ENCODE measurements at places on chromosomes 5 and 9.

- no peak for DNase-seq
These were observed 24.7 kb downstream of the GOLGA2 start for GRCh38 chr9:128250839-128251731.

- no peak for DNase-seq
These were observed 149.2 kb downstream of the CEP120 start for GRCh38 chr5:123273984-123274383.

DNA sequence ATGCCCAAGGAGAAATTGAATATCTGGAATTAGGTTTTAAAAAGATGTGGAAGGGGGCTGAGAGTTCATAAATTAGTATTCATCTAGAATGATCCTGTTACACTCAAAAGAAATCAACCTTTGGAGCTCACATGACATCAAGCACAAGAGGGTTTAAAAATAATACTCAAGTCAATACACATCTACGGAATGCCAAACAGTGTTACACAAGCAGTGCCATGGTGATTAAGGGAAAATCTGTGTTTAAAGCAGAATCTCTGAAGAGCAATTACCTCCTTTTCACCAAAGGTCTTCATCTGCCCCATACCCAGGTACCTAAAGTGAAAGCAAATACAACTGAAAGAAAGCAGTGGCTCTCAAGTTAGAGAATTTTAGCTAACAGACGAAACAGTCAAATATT lies 261.6 kb downstream of the NFIB start:
- no peak for DNase-seq

DNA sequence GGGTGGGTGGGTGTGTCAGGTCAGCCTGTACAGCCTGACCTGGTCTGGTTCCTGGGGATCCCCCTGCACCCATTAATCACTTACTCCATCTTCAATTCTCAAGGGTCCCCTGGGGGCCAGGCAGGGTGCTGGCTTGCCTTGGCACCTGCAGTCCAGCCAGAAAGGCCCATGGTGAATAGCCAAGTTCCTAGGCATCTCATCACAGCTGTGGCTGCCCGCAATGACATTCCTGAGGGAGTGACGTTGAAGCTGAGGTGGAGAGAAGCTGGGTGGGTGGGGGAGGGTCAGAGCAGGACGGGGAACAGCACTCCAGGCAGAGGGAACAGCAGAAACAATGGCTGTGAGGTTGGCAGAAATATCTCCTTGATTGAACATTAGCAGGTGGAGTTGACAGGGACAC lies 10.6 kb downstream of the HMCN2 start:
- no peak for DNase-seq

- DNase-seq, result no peak
These were observed 88.0 kb downstream of the SEMA6A start for GRCh38 chr5:116486588-116486987.

DNA sequence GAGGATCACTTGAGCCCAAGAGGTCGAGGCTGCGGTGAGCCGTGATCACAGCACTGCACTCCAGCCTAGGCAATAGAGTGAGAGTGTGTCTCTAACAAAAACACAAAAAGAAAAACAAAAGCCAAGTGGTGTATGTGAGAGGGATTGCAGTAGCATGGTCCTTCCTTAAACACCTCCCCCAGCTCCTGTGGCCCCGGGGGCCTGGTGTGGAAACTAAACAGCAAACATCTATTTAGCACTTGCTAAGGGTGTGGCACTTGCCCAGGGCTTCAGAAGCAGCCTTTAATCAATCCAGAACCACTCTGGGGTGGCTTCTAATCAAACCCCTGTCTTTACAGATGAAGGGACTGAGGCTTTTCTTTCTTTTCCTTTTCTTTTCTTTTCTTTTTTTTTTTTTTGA lies 4.4 kb upstream of the FBP1 start:
- no peak for DNase-seq

GRCh38 chr9:36154331-36154952 lies 14.7 kb upstream of the CCIN start:
- peak; percentile 69 for DNase-seq

- DNase-seq, result no peak
These were observed 61.7 kb downstream of the KLF9 start for GRCh38 chr9:70352802-70353201.

- DNase-seq, result no peak
These were observed 7.8 kb upstream of the ANXA1 start for GRCh38 chr9:73143711-73144328.

DNA sequence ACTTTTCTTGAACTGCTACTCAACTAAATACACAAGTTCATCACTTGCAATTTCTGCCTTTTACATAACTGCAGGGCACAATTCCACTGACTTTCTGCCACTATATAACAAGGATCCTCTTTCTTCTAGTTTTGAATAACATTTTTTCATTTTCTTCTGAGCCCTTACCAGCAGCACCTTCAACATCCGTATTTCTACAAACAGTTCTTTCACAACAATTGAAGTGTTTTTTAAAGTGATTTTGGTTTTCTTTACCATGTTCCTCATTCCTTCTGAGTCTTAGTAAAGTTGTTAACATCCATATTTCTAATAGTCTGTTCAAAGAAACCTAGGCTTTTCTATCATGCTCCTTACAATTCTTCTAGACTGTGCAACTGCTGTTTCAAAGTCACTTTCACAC lies 127.2 kb upstream of the PITX1 start:
- DNase-seq, result no peak

GRCh38 chr9:78806492-78807160 lies 509.7 kb downstream of the PSAT1 start:
- DNase-seq, result no peak

- DNase-seq, result no peak
These were observed 101.7 kb upstream of the ITGA1 start for GRCh38 chr5:52685971-52686370.

DNA sequence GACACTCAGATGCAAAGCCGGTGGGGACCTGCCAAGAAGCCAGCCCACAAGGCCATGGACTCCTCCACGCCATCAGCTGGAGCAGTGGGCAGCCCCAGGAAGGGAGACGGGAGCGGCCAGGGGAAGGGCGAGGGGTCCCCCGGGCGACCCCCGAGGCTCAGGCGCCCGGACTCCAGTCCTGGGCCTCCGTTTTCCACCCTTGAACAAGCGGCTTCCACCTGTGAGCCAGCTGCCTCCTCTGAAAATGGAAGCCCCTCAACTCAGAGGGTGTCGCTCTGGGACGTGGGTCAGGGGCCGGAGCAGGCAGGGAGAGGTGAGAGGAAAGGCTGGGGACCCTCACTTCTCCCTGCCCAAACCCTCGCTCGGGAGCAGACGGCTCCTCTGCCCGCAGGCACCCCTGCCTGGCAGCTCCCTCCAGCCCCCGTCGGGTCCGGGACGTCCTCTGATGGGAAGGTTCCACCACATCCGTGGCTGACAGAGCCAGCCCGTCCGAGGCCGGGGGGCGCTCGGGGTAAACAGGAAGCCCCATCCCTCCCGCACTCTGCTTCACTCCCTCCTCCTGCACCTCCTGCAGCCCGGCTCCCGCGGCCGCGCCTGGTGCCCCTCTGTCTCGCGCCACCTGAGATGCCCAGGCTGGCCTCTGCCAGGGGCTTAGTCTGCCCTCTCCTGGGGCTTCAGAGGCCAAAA lies 3.7 kb upstream of the EGFL7 start:
- no peak for DNase-seq

GRCh38 chr5:17743580-17744435 lies 109.5 kb downstream of the TAF11L14 start:
- no peak for DNase-seq

DNA sequence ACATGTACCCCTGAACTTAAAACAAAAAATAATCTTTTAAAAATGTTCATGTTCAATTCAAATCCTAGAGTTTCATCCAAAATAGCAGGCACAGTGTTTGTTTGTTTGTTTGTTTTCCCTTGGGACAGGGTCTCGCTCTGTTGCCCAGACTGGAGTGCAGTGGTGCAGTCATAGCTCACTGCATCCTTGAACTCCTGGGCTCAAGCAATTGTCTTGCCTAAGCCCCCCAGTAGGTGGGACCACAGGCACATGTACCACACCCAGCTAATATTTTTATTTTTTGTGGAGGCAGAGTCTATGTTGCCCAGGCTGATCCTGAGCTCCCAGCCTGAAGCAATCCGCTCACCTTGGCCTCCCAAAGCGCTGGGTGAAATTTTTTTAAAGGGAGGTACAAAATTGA lies 5.0 kb upstream of the POLR1E start:
- no peak for DNase-seq

DNA sequence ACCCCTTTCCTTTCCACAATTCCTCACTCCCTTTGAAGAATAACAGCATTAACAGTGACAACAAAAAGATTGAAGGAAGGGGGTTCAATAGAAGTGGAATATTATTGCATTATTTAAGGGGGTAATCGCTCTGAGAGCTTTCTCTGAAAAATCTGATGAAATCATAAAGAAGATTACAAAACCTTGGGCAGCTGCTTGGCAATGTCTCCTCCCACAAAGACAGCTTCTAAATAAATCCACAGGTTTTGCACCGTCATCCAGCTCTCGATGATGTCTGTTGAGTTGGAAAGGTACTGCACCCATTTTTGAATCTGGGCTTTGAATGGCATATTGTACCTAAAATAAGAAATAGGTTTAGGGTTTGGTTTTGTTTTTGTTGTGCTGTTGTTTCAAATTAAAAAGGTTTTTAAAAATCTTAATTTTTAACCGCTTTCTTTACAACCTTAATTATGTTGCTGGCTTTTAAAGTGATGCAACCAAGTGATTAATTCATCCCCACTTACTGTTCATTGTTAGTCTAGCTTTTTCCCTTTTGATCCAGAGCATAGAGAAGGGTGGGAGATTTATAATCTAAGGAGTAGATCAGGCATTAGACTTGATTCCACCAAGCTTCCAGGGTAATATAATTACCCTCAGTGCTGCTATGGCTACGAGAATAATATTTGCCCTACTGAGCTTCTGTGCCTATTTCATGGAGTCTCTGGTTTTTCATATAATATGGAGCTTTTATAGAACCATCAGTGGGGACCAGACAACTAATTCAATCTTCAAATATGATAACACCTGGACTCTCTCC lies 85.0 kb downstream of the DNAH5 start:
- no peak for DNase-seq

- no peak for DNase-seq
These were observed 237.5 kb downstream of the SLIT3 start for GRCh38 chr5:169063316-169063953.

DNA sequence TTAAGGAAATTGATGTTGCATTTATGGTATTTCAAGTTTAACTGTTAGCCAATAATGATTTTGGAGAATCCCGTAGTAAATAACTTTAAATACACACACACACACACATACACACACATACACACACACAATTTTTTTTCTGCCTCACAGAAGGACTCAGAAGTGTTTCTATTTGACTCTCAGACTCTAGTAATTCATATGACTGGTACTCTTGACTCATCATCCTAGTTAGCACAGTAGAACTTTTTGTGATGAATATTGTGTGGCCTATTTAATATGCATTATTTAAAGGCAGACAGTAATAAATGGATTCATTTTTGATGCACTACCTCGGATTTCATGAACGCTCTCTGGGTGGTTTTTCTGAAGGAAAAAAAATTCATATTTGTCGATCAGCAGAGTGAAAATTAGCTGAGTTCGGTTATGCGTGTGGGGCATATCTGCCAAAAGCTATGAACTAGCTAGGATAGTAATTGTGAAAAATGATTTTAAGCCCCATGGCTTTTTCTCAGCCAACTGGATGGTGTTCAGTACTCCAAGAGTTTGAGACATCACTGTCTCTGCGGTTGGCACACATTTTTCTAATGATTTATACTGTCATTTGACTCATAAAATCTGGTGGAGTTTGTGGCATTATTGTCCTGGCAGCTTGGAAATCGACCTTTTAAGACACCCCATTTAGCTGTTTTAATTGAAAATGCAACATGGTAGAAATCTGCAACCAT lies 102.2 kb downstream of the PCSK5 start:
- DNase-seq, result no peak

- DNase-seq, result no peak
These were observed 69.1 kb upstream of the OLFM1 start for GRCh38 chr9:135018306-135018915.

GRCh38 chr5:122078116-122079110 lies at the start of gene LOX:
Gene LOX, minus strand, starts transcription at chr5:122078259. Its CDS starts 274 bp downstream, at chr5:122077985.
- DNase-seq, result no peak

- DNase-seq, result no peak
These were observed 227.3 kb upstream of the TBCA start for GRCh38 chr5:78003450-78003849.

- no peak for DNase-seq
These were observed 117.9 kb upstream of the NR5A1 start for GRCh38 chr9:124625087-124625486.

DNA sequence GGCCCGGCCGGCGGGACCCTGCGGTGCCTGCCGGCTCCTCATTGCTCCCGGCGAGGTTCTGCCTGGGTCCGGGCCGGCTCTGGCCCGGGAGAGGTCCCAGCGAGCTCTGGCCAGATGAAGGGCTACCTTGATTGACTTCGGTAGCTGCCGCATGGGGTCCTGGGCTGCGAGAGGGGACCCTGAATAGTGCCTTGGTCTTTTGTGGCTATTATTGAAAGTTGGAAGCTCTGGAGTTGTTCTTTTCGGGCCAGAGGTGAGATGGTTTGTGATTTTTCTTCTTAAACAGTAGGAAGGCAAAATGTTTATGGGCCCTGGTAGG lies 635 bp downstream of the NAA35 start:
- no peak for DNase-seq

- DNase-seq, result no peak
These were observed 536.3 kb upstream of the PTPRD start for GRCh38 chr9:11149065-11149464.

DNA sequence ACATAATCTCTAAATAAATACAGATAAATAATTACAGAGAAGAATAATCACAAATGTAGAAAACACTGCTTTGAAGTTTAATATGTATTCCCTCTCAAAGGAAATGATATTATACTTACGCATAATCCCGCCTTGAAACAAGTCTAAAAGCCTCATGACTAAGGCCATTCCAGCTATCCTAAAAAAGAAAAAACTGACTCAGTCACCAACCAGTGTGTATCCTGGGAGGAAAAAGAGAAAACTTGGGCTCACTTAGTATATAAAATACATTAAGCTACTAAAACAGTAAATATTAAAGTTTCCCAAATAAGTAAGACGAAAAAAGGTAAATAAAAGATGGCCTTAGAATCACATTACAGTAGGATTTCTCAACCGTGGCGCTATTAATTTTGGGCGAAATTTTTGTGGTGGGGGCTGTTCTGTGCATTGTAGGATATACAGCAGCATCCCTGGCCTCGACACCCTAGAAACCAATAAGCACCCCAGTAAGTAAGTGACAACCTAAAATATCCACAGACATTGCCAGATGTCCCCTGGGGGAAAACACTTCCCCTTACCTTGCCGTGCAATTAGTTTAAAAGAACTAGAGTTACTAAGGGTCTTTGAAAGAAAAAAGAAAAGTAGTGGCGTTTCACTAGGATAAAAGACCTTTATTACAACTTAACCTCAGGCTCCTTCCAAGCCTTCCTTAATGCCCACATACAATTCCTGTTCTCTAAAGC lies 1.1 kb downstream of the HSPA9 start:
- DNase-seq, result no peak

- DNase-seq, result no peak
These were observed 45.8 kb downstream of the PCDHGC5 start for GRCh38 chr5:141534492-141535213.

GRCh38 chr9:116154334-116154975 lies 864 bp downstream of the PAPPA start:
- DNase-seq, result no peak

- DNase-seq, result no peak
These were observed 420.1 kb upstream of the PAPPA start for GRCh38 chr9:115733318-115734110.

Measured in posterior cingulate gyrus (tissue), 11 donors.